ENCODE measurements at places on chromosomes 12 and 14. TPM values are rescaled to one million over a fixed set of nuclear protein-coding genes. Genes with fewer than 3 reads are reported as not detected.
A peak's percentile ranks its signal among the peaks of the same experiment; 100 is the strongest.

- H3K4me3 ChIP-seq, result peak overlapping the region; percentile 11
- H3K27ac ChIP-seq, result peak overlapping the region; percentile 83
- peak; percentile 72 for DNase-seq
- peaks cover 34% of the 10 kb centered on the region for H3K4me1 ChIP-seq
Observed at GRCh38 chr12:122072031-122072970, 6.3 kb upstream of the MLXIP start.

GRCh38 chr14:93285044-93285443, 47.8 kb downstream of the BTBD7 start:
- H3K4me1 ChIP-seq, result peaks cover 8% of the 10 kb centered on the region
- no peak overlapping the region for H3K4me3 ChIP-seq
- H3K27me3 ChIP-seq, result no peaks in the 10 kb centered on the region
- DNase-seq, result no peak

The HELB gene
- 10.2 TPM for total RNA-seq

DNA sequence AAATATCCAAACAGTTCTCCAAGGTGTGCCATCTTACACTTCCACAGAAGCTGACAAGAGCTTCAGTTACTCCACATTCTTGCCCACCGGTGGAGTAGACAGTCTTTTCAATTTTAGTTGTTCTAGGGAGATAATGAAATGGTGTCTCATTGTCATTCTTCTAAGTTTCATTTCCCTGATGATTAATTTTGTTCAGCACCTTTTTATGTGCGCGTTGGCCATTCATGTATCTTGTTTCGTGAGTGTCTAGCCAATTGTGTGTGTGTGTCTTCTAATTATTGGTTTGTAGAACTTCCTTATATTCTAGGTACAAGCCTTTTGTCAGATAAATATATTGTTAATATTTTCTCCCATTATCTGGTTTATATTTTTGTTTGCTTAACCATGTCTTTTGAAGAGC, 63.1 kb downstream of the GLT1D1 start:
- no peaks in the 10 kb centered on the region for H3K36me3 ChIP-seq
- no peaks in the 10 kb centered on the region for H3K27me3 ChIP-seq
- peaks cover 13% of the 10 kb centered on the region for H3K4me1 ChIP-seq

DNA sequence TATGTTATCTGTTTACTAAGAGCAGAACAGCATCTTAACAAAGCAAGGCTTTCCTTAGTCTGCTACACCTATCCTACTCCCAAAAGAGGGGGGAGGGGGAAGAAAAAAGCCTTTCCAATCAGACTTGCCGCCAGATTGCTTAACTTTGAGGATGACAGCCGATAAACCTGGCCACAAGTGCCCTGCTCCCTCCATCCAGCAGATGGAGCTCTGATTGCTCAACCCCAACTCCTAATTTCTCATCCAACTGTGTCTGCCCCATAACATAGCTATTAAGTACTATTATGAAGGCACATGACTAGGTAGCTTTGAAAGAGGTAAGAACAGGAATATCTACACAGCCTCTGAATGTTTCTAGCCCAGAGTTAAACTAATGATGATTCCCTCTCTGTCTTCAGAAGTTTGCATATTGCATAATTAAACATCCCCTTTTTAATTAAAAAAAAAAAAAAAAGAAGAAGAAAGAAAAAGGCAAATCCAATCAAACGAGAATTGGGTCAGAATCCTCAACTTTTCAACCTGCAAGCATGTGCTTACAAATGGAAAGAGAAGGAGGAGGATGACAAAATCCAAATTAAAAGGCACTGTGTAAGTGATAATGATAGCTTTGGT, 247.4 kb downstream of the GALC start:
- H3K27ac ChIP-seq, result no peak overlapping the region
- H3K27me3 ChIP-seq, result no peaks in the 10 kb centered on the region
- DNase-seq, result no peak

GRCh38 chr12:123712780-123713319, 697 bp downstream of the ATP6V0A2 start:
- DNase-seq, result no peak
- H3K4me1 ChIP-seq, result peaks cover 21% of the 10 kb centered on the region
- H3K4me3 ChIP-seq, result peak overlapping the region; percentile 86

DNA sequence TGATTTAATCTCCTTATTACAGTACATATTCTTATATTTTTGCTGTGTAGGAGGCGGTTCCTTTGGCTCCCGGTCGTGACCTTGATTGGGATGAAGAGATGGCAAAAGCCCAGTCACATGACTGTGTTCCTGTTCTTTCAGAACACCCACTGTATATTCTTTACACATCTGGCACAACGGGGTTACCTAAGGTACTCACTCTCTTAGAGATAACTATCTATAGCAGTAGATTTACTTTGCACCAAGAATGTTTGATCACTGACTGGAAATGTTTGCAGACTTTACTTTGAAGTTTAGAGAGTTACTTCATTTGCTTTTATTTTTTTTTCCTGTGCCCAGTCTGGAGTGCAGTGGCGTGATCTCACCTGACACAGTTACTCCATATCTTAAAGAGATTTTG, 65.2 kb downstream of the ACSS3 start:
- no peaks in the 10 kb centered on the region for H3K36me3 ChIP-seq
- no peaks in the 10 kb centered on the region for H3K4me1 ChIP-seq
- H3K27ac ChIP-seq, result no peak overlapping the region
- no peak for DNase-seq

GRCh38 chr12:92335831-92336230, 190.2 kb upstream of the BTG1 start:
- peaks cover 4% of the 10 kb centered on the region for H3K4me1 ChIP-seq
- no peaks in the 10 kb centered on the region for H3K27me3 ChIP-seq
- H3K36me3 ChIP-seq, result no peaks in the 10 kb centered on the region
- H3K4me3 ChIP-seq, result no peak overlapping the region
- no peak for DNase-seq

The VCPKMT gene
- total RNA-seq, result 12.2 TPM

The ADAMTS20 gene
- total RNA-seq, result not detected

GRCh38 chr14:76984297-76984696, 44.2 kb downstream of the IRF2BPL start:
- no peaks in the 10 kb centered on the region for H3K36me3 ChIP-seq
- no peaks in the 10 kb centered on the region for H3K27me3 ChIP-seq

DNA sequence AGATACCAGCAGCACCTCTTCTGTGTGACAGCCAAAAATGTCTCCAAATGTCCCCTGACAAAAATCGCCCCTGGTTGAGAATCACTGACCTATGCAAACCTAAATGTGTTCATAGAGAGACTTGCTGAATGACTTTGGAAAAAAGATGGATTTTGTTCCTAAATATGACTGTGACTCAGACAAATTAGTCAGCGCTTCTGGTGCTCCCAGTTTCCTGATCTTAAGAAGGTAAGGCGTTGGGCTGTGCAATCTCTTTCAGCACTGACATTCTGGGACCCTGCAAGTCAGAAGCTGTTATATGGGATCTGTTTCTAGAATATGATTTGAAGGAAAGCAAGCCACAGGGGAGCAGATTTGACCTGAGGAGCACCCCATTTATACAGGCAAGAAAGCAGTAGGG, 90.6 kb upstream of the PWP1 start:
- H3K27me3 ChIP-seq, result no peaks in the 10 kb centered on the region
- H3K27ac ChIP-seq, result no peak overlapping the region

DNA sequence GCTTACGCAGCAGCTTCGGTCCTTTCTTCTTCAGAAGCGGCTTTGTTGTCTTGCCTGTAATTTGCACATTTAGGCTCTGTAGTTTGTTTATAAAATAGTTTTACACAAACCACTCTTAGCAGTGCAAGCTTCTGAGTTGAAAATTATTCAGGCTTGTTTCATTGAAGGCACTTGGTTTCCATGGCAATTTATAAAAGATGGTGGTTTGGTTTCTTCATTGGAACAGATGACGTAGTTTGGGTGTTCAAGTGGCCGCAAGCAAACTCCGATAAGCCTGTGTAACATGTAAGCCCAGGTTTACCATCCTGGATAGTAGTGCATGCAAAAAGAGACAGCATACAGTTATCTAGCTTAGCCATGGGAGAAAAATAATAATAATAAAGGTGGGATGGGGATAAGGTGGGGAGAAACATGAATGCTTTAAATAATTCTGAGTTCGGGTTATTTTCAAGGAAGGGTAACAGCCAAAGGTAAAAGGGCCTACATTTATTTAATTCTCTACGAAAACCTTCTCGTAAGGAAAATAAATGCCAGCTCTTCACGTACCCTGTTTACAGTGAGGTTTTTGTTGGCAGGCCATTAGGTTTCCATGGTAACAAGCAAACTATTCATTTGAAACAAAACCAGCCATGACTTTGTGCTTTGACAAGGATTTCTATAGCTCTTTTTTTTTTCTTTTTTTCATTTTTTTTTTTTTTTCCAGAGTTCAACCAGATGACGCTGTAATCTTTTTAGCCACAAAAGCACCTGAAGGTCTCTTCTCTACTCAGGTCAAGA, 189.6 kb upstream of the RPL10L start:
- no peak overlapping the region for H3K27ac ChIP-seq
- no peaks in the 10 kb centered on the region for H3K27me3 ChIP-seq
- no peak overlapping the region for H3K4me3 ChIP-seq
- H3K36me3 ChIP-seq, result no peaks in the 10 kb centered on the region

The RNASE7 gene
- not detected for total RNA-seq

The CLEC2A gene
- total RNA-seq, result not detected

- H3K27me3 ChIP-seq, result no peaks in the 10 kb centered on the region
- no peak overlapping the region for H3K4me3 ChIP-seq
- H3K4me1 ChIP-seq, result peaks cover 28% of the 10 kb centered on the region
- no peaks in the 10 kb centered on the region for H3K36me3 ChIP-seq
- no peak overlapping the region for H3K27ac ChIP-seq
Observed at GRCh38 chr14:92561906-92562479, 48.4 kb downstream of the RIN3 start.

DNA sequence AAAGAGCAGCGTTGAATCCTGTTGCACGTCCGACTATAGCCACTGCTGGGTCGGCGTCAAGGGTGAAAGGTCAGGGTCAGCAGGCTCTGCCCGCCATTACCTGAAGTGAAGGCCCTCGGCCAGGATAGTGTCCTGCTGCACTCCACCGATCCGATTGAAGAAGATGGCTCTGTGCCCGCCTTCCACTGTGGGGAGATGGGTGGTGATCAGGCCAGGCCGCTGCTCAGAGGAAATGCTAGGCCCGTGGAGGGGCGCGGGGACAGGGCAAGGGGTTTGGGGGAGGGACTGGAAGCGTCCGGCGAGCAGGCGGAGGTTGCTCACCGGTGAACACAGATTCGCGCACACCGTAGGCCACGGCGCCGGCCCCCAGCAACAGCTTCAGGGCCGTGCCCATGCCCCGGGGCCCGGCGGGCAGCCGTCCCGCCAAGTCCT, 352 bp downstream of the PHB2 start:
- peak overlapping the region; percentile 83 for H3K27ac ChIP-seq
- H3K4me3 ChIP-seq, result peak overlapping the region; percentile 88
- no peak for DNase-seq
- H3K36me3 ChIP-seq, result peaks cover 46% of the 10 kb centered on the region
- no peaks in the 10 kb centered on the region for H3K27me3 ChIP-seq

DNA sequence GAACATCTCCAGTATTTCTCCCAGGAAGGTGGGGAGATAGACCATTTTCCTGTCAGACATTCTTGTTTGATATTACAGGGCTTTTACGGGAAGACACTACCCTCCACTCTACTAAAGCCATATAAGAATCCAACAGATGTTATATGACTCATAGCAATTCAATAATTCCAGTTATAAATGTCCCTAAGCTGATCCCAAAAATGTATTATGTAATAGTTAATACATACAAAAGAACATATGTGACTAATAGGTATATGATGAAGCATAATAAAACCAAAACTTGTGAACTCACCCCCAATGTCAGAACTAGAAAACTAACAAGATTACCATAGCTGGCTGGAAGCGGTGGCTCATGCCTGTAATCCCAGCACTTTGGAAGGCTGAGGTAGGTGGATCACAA, 84.2 kb downstream of the EFCAB11 start:
- no peaks in the 10 kb centered on the region for H3K36me3 ChIP-seq
- H3K4me3 ChIP-seq, result no peak overlapping the region

DNA sequence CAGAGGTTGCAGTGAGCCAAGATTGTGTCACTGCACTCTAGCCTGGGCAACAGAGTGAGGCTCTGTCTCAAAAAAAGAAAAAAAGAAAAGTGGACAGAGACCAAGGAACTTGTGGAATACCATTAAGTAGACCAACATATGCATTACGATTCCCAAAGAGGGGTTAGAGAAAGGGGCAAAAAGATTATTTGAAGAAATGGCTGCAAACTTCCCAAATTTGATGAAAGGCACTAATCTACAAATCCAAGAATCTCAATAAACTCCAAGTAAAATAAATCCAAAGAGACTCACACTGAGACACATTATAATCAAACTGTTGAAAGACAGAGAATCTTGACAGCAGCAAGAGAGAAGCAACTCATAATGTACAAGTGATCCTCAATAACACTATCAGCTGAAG, 4.8 kb upstream of the OXA1L start:
- H3K4me3 ChIP-seq, result no peak overlapping the region
- no peaks in the 10 kb centered on the region for H3K36me3 ChIP-seq
- H3K4me1 ChIP-seq, result peaks cover 7% of the 10 kb centered on the region
- no peak for DNase-seq
- no peak overlapping the region for H3K27ac ChIP-seq

DNA sequence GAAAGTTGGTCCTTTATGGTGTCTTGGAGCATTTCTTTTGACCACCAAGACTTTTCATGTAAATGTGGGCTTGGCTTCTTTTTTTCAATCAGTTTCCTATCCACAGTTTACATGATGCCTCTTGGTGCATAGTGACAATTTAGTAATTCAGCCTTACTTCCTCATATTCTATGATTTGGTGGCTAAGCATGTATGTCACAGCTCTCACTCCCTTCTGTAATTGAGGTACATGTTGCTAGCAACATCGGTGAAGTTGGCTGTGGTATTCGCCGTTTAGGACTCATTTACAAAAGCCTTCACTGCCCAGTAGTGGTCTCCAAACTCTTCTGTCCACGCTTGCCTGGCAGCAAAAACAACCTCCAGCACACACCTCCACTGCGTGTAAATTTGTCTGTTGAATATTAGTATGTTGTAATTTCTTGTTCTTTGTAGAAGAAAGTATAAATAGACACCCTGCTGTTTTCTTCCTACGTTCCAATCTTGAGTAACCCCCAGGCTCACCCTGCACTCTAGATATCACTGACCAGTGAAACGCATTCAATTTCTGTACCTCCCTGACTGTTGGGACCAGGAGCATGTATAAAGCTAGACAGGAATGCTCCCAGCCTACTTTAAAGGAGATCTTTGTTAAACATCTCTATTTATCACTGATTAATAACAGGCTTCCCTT, 90.4 kb downstream of the PPP2R5C start:
- no peak overlapping the region for H3K27ac ChIP-seq
- no peak overlapping the region for H3K4me3 ChIP-seq
- peaks cover 16% of the 10 kb centered on the region for H3K4me1 ChIP-seq
- DNase-seq, result no peak
- H3K36me3 ChIP-seq, result peaks cover 5% of the 10 kb centered on the region

The TMEM52B gene
- total RNA-seq, result not detected

DNA sequence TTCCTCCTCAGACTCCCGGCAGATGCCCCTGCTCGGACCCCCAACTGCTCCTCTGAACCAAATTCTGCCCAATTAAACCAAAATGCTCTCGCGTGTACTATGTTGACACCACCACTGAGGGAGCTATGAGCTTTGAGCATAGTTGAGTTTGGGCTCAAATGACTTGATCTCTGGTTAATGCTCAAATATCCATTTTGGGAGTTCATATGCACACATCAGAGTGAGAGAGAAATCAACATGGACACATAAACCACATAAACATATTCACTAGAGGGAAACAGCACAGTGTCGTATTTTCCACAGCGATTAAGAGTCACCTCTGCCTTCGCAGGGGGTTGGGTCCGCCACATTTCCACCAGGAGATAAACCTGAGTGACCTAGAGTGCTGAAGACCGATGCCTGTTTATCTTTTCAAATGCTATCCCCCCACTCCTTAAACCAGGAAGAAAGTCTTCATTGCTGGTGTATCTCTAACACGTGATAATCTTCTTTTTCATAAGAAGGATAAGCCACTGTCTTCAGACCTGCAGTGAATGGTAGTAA, 59.4 kb upstream of the FOXN3 start:
- DNase-seq, result no peak
- H3K4me3 ChIP-seq, result no peak overlapping the region
- no peaks in the 10 kb centered on the region for H3K36me3 ChIP-seq

Data from thoracic aorta (tissue), 2 donors.